ENCODE measurements at places on chromosomes 3 and 15.

- no peak for DNase-seq
Measured at GRCh38 chr3:158769952-158770740, 31.7 kb upstream of the MFSD1 start.

DNA sequence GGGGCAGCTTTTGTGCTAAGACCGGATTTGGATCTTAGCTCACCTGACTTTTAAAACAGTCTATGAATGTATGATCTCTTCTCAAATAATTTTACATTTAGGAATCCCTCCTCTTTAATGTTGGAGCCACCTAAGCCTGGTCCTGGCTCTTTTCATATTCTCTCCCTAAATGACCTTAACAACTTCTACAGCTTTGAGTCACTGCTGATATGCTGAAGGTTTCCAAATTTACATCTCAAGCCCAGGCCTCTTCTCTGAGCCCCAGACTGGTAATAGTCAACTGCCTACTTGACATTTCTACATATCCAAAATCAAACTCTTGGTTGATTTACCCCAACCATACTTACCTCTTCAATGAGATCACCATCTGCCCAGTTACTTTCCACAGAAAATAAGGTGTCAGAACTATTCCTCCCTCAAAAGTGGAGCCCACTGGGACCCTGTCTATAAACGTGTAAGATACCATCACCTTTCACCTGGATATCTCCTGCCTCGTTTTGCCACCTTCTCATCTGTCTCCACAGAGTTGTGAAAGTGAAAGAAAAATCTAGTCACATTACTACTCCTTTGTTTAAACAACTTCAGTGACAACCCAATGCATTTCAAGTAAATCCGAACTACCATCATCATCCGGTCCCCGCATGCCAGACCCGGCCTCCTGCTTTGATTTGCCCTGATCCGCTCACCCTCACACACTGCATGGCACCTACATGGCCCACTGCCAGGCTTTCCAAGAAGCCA, 48.8 kb downstream of the UBP1 start:
- no peak for DNase-seq

- DNase-seq = no peak
Measured at GRCh38 chr3:56415652-56416051, 52.6 kb downstream of the ERC2 start.

- no peak for DNase-seq
Measured at GRCh38 chr3:79515072-79515471, 252.7 kb downstream of the ROBO1 start.

- DNase-seq = peak; percentile 53
Measured at GRCh38 chr15:59138243-59138642, 33.3 kb downstream of the CCNB2 start.

- DNase-seq = no peak
Measured at GRCh38 chr3:20307383-20307782, 121.4 kb upstream of the SGO1 start.

DNA sequence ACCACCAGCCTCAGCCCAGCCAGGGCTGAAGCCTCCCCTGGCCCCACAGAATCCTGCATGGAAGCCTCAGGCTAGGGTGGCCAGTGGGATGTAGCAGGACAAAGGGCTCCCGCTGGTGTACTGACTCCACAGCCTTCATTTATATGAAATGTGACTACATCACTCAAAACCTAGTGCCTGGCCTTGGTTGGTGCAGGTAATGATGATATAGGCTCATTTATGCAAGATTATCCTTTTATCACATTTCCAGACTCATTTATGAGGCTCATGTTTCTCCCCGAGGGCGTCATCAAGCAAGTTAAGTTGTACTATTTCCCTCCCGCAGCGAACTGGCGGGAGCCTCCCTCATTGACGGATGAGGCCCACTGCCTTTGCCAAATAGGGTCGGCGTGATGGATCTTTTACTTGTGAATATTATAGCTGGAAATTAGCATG, 179.1 kb upstream of the SMAD3 start:
- DNase-seq = no peak

DNA sequence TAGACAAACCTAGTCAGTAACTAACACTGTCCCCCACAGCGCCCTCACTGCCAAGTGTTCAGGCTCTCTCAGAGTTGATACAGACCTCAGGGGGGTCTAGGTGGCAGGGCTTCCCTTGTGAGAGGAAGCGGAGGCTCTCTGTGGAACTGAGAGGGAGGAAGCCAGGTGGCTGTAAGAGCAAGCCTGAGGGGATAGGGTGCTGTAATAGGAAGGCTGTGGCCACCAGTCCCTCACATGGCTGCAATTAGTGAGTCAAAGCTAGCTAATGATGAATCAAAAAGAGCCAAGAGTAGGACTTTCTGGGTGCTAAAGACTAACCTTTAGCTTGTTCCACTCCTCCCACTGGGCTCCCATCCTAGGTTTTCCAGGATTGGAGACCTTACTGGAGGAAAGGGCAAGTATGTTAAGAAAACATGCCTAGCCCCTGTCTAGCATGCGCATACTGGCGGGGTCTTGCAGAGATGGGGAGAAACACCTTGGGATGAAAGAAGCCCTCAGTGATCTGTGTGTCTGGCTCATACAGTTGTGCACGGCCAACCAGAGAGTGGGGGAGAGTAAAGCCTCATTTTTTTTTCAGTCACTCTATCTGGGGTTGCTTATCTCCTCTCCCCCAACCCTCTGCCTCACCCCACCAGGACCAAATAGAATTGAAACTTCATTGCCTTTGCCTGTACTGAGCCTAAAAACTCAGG, 13.3 kb upstream of the SOX2 start:
- no peak for DNase-seq

GRCh38 chr3:17175187-17175807, 290.5 kb downstream of the PLCL2 start:
- no peak for DNase-seq

- no peak for DNase-seq
Measured at GRCh38 chr3:100609305-100609704, at the start of gene ADGRG7. Gene ADGRG7 (plus strand): TSS chr3:100609601. CDS start chr3:100609857, 256 bp downstream.

GRCh38 chr15:89747708-89748682, 3.1 kb downstream of the MESP1 start:
- no peak for DNase-seq

- DNase-seq = no peak
Measured at GRCh38 chr3:69329892-69330291, 56.0 kb downstream of the FRMD4B start.

DNA sequence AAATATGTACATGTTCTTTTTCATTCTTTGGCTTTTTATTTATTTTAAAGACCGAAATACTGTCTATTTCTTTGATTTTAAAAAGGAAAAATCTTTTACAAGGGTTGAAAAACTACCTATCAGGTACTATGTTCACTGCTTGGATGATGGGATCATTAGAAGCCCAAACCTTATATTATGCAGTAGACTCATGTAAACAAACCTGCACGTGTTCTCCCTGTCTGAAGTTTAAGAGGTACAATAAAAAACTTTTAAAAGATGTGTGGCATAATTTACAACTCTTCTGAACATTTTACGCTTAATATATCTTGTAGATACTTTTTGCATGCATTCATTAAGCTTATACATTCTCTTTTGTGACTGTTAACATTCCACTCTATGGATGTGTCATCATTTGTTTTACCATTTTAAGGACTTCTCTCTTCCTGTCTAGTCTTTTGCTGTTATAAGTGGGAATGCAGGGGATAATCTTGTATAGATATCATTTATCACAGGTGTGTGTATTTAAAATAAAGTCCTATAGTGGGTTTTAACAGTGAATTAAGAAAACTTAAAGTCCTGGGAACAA, 6.2 kb downstream of the MGA start:
- DNase-seq = no peak

DNA sequence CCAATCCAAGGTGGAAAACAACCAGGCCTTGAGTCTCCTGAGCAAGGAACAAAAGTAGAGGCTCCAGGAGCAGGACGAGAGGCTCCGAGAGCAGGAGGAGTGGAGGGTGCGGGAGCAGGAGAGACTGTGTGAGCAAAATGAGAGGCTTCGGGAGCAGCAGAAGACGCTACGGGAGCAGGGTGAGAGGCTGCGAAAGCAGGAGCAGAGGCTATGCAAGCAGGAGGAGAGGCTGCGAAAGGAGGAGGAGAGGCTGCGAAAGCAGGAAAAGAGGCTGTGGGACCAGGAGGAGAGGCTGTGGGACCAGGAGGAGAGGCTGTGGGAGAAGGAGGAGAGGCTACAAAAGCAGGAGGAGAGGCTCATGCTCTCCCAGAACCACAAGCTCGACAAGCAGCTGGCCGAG, 60.3 kb upstream of the UBE2Q2 start:
- no peak for DNase-seq

GRCh38 chr3:149971403-149972075, 844 bp upstream of the PFN2 start:
- no peak for DNase-seq

- DNase-seq = no peak
Measured at GRCh38 chr3:186354100-186354499, 7.9 kb downstream of the DGKG start.

GRCh38 chr15:56820333-56820732, 87.0 kb upstream of the ZNF280D start:
- DNase-seq = no peak

DNA sequence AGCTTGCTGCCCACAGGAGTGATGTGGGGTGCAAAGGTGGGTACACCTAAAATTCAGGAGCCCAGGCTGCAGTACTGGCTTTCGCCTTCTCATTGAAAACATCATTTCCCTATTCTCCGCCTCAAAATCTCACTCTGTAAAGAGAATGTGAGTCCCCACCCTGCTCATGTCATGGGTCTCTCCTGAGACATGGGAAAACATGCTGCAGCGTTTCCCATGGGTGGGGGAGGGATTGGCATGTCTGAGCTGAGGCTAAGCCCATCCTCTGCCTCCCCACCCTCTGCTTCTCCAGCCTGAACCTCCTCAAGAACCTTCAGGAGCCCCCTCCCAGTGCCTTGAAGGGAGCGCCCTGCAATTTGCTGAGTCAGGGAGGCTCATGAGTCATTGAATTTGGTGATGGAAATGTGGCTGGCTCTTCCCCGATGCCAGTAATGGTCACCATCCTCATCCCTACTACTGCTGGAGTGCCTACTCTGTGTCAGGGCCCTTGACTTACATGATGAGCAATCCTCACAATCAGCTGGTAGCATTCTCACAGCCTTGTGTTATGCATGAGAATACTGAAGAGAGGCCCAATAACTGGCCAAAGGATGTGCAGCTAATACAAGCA, 28.8 kb downstream of the WNT5A start:
- no peak for DNase-seq

DNA sequence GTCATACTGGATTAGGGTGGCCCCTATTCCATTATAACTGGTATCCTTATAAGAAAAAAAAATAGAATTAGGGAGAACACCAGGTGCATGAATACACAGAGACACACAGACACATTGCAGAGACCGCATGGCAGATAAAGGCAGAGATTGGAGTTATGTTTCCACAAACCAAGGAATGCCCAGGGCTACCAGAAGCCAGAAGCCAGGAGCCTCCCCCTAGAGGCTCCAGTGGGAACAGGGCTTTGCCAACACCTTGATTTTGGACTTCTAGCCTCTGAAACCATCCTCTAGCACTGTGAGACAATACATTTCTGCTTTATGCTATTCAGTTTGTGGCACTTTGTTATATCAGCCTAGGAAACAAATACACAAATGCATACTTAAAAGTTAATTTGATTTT, 10.4 kb downstream of the GOLM2 start:
- DNase-seq = no peak

- DNase-seq = no peak
Measured at GRCh38 chr3:42590989-42591756, 513 bp downstream of the SS18L2 start.

DNA sequence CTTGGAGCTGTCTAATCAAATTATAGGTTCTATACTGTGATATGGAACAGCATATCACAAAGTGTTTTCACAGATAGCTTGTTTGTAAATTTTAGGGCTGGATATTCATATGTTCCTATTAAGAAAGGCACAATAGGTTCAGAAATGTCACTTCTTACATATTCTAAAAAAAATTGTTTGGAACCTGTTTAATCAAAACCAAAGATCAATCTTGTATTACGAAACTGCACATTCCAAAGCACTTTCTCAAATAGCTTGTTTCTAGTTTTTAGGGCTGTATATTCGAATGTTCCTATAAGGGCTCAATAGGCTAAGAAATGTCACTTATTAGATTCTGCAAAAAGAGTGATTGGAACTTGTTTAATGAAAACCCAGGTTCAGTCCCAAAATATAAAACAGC, 67.4 kb upstream of the OSBPL11 start:
- no peak for DNase-seq

GRCh38 chr15:93005133-93005532, 83.9 kb downstream of the RGMA start:
- DNase-seq = no peak

DNA sequence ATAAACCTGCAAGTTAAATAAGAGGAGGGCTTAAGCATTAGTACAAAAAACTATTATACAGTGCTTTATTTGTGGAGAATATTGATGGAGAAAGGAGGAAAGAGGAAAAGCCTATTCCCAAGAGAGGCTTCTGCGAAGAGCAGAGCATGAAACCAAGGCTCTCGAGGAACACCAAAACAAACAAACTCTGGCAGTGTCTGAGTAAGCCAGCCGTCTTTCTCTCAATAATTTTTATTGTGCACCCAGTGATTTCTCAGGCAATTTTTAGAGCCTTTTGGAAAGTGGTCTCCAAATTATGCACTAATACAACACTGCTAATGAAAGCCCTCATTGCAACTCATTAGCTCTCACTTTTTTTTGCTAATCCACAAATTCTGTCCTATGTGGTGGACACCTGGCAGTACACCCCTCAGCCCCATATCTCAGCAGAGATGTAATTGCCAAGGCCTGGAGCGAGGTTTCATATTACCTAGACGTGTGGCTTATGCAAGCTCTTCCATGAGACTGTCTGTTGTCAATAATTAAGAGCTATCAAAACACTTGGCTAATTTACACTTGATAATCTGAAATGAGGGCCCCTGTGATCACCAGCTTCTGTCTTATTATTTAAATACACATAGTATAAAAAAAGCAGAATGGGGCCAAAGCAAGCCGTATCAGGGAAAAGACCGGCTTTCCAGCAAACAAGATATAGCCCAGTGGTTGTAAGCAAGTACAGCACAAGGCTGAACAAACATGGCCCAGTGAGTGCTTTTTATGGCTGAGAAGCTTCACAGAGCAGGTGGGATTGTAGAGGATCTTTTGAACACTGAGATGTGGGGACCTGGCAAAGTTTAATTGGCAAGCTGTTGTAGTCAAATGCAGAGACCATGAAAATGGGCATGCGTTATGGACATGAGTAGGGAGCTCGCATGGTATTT, 216.9 kb downstream of the ROBO2 start:
- DNase-seq = no peak

DNA sequence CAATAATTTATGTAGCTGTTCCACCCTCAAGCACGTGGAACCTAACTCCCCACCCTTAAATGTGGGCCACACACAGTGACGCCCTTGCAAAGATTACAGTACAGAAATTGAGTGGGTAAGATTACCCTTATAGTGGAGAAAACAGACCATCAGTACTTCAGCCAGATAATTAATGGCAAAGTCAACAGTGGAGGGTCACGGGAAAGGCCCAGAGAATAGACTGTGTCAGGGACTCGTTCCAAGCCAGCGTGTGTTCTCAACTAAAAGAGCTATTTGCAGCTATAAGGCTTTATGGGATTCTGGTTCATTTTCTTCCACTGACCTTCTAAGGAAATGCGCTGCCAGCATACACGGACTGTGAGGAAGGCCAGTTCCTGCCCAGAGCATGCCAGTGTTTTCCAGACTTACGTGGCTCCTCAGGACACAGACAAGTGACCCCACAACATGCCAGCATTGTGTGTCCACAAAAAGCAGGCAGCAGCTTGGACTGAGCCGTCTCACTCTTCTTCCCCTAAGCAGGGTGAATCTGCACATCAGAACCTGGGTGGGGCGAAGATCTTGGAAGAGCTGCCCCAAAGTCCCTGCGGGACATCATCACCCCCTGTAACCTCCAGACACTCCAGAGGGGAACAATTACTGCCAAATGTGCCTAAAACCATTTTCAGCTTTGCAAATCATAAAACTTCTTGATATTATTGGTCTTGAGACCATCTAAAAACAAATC, 428.5 kb downstream of the OCA2 start:
- DNase-seq = no peak
